ENCODE measurements at places on chromosomes 16 and 17. TPM values are rescaled to one million over a fixed set of nuclear protein-coding genes. Genes with fewer than 3 reads are reported as not detected.

Gene CTRB1
- total RNA-seq: 1.0 TPM

Gene CCL8
- 0.51 TPM for total RNA-seq

Gene HCRT
- not detected for total RNA-seq

Gene MYH4
- 0.72 TPM for total RNA-seq

Gene PDIA2
- 2.7 TPM for total RNA-seq

Gene TSPOAP1
- total RNA-seq: 5.6 TPM

Gene KRTAP3-1
- not detected for total RNA-seq

Gene SLC16A11
- not detected for total RNA-seq

Gene GABARAP
- 283 TPM for total RNA-seq

Gene PROCA1
- total RNA-seq: 0.21 TPM

Gene LRRC37A
- 1.2 TPM for total RNA-seq

DNA sequence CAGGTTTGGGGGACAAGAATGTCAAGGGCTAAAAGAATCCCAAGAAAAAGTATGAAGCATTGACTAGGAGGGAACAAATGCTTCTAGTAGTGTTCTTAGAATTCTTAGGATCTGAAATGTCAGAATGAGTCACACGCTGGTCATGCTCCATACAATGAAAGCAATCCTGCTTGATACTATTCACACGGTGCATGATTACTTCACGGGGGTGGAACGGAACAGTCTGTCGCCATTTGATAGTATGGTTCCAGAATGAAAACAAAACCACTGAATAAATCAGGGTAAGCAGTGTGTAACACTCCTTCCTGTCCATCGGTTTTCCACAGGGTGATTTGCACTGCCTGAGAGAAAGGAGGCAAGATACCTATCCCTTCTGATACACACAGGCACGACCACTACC is 22.9 kb upstream of the YWHAE start:
- no peak for DNase-seq

GRCh38 chr16:78176435-78176834 is 77.0 kb downstream of the WWOX start:
- DNase-seq: no peak

DNA sequence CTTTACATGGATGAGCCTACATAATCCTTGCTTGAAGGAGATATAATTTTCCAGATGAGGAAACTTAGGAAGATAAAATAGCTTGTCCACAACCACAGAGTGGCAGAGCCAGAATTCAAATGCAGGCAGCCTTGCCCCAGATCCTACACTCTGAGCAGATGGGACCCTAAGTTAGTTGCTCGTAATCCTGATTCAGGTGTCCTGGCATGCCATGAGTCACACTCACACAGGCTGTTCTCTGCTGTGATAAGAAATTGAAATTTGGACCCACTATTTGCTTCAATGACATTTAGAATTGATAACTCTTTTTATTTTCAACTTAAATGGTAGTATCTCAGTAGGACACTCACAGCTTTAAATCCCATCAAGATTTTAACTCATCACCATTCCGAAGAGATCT is 150.7 kb upstream of the CACNG5 start:
- DNase-seq: no peak

DNA sequence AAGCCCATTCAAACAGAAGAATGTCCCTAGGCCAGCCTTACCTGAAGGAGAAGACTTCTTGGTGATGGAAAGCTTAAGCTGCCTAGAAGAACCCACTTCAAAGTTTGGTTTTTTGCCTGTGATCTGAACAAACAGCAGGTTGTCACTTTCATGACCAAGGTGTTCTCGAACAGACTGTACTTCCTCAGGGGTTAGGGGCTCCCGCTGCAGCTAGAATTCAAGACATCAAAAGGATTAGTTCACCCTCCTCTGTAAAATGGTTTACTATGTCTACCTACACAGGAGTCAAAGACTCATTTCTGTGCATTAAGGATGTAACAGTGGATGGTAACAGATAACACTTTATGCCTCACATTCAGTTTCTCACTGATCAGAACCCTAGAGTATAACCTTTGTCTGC is 13.2 kb downstream of the CIAPIN1 start:
- DNase-seq: no peak

DNA sequence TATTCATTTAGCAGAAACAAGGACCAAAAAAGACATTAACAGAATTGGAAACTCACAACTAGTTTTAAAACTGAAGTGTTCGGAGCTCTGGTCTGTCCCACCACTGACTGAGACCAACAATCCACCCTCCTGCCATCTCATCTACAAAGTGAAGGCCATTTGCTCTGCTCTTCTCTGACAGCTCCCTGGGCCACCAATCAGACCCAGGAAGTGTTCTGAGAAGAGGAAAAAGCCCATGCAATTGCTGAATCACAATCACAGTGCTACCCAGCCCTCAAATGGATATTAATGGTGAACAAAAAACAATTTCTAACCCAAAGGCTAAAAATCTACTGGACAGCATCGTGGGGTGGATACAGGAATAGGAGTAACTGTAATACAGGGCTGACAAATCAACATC is 2.1 kb downstream of the RPL23 start:
- DNase-seq: no peak

- DNase-seq: no peak
Observed at GRCh38 chr17:82808921-82809905, 30.6 kb downstream of the ZNF750 start.

GRCh38 chr17:37359682-37360188 is 16.1 kb upstream of the C17orf78 start:
- DNase-seq: no peak

GRCh38 chr17:40345161-40345993 is 19.2 kb downstream of the GJD3 start:
- peak; percentile 88 for DNase-seq

DNA sequence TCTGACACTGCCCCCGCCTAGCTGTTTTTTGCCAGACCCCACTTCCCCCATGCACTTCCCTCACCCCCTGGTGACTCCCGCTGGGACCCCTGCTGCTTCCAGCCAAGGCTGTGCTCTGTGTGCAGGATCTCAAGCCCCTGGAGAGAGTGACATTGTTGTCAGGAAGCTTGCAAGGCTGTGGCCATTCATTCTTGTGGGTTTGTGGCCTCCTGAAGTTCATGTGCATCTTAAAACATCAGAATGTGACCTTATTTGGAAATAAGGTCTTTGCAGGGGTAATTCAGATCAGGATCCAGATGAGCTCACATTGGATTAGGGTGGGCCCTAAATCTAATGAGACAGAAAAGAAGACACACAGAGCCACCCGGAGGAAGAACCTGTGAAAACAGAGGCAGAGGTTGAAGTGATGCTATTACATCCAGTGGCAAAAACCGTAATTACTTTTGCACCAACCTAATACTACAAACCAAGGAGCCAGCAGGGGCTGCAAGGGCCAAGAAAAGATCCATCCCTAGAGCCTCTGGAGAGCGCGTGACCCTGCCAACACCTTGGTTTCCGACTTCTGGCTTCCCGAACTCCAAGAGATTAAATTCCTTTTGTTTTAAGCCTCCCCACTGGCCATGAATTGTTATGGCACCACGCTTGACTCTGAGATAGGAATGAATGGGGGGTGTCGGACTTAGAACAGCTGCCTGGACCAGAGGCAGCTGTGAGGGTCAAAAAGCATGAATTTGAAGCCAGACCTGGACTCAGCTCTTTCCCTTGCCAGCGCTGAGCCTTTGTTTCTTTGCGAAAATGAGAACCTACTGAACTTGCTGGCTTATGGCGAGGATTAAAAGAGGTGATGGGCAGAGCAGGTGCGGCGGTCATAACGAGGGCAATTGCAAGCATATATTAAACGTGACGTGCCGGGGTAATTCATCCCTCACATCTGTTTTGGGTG is 75.5 kb downstream of the BMERB1 start:
- peak; percentile 94 for DNase-seq

- peak; percentile 86 for DNase-seq
Observed at GRCh38 chr16:54602666-54603065, 316.1 kb upstream of the IRX3 start.

- DNase-seq: no peak
Observed at GRCh38 chr17:7867881-7868329, 10.1 kb downstream of the CYB5D1 start.

DNA sequence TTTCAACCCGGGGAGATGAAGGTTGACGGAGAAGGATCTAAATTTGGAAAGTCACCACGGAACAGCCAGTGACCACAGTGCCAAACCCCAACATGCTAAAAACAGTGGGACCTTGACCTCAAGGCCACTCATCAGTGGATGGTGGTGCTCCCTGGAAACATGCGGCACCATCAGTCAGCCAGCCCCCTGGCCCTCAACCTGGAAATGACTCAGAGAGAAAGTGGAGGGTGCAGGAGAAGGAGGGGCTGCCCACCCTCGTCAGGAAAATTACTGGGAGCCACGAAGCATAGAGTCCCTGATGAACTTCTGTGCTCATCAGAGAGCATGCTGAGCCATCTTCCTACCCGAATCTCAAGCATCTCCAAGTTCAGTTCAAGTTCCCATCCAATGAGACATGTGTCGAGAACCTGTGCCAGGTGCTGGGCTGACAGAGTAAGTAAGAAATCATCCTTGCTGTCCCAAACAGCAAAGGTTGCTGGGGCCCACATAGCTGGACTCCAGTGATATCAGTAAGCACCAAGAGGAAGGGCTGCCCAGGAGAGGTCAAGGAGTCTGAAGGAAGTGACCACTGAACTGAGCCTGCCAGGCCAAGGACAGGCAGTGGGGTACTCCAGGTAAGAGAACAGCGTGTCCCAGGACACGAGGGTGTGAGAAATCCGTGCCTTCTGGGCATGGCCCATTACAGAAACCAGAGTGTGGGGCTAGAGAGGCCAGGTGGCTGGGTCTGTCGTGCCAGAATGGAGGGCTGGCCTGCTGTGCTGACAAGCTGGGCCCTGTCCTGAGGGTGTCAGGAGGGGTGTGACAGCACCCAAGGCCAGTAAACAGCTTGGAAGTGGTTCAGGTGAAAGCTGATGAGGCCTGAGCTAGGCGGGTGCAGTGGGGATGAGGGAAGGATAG is 5.2 kb downstream of the PECAM1 start:
- no peak for DNase-seq

DNA sequence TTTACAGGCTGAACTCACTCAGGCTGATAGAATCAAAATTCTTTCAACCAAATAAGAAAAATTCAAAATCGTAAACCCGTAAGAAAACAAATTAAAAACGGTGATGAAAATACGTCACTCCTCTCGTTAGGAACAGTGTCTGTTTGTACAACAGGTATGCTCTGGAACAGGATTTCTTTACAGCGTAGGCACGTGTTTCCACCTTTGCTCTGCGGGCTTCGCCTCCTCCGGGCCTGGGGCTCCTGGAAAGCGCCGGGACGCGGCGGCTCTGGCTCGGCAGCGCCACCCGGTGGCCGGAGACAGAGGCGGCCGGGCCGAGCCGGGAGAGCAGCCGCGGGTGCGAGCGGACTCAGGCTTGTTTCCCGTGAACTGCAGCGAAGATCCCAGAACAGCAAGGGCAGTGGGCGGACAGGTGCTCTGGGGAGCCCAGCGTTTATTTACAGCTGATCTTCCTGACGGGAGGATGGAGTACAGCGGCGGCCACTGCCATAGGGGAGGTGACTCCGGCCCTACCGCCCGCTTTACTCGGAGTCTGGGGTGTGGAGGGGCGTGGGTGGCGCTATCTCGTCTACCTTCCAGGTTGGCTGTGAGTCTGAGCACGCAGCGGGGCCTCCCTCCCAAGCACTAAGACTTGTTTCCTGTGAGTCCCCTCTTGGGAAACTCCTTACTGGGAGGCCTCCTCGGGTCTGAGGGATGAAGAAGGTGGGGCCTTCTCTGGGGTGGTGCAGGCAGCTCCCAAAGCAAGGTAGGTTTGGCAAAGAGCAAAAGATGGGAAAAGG is 40.5 kb upstream of the ATP2A3 start:
- peak; percentile 78 for DNase-seq

- DNase-seq: no peak
Observed at GRCh38 chr16:57997176-57997527, 3.3 kb downstream of the ZNF319 start.

DNA sequence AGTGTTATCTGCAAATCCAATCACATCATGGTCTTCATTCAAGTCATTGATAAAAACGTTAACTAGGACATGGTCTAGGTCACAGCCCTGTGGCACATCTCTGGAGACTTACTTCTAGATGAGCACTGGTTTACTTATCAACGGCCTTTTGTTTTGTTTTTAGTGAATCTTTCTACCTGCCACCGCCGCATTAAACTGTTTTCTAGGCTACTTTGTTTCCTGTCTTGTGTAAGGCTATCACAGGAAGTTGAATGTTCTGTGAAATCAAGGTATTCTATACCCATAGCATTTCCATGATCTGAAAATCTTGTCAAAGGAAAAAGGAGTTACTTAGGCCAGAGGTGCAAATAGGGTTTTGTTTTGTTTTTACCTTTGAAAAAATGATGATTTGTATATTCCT is 26.9 kb downstream of the SOCS3 start:
- no peak for DNase-seq

DNA sequence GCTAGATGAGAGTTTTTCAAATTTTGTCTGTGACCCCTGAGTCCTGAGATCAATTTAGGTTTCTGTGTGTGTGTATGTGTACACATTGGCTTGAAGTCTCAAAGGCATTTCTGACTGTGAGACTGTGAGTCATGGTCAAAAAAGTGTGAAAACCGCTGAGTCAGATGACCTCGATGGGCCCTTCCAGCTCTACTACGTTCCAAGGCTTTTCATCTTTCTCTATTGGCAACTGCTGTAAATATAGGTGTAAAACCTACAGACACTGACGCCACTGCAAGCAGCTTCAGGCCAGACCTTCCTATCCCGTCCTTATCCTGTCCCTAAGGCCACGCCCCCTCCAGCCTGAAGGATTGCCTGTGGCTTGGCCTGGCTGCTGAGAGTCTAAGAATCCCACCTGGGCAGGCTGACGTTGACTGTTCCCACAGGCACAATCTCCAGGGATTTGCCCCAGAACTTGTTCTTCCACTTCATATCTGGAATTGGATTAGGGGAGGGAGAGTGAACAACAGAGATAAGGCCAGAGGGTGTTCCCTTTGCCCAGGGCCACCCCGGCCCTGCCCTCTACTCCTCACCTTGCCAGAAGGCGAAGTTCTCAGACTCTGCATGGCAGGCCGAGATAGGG is 11.3 kb downstream of the OSBPL7 start:
- no peak for DNase-seq

- peak; percentile 24 for DNase-seq
Observed at GRCh38 chr16:19520861-19521331, 1.0 kb downstream of the GDE1 start.

- peak; percentile 77 for DNase-seq
Observed at GRCh38 chr16:10338426-10338825, 47.4 kb upstream of the ATF7IP2 start.

Measured in tongue (tissue), 3 donors.